ENCODE measurements at places on chromosomes 13 and 19.

GRCh38 chr13:111370570-111371535 lies 50.4 kb downstream of the TEX29 start:
- DNase-seq, result no peak

DNA sequence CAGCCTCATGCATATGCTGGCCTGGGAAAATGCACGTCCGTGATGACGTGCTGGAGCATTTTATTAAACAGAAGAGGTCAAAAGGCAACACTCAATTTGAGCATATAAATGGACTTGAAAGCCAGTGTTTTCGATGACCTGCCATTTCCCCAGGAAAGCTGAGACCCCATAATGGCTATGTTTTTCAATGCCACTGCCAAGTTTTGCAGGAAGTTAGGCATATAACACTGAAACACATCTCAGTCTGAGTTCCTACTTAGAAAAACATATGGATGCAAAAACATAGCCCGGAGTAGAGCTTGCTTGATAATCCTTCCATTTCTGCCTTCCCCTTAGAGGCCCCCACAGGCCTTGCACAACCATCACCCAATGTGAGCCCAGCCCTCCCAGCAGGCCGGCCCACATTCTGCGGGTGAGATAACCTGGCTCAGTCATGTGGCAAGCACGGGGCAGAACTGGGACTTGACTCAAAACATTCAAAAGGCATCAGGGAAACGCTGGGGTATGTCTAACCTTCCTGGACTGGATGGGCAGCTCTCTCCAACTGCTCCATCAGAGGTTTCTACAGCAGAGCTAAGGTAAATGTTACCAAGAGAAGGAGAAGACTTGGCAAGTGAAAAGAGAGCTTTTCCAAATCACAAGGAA lies 24.9 kb downstream of the EPS15L1 start:
- no peak for DNase-seq

DNA sequence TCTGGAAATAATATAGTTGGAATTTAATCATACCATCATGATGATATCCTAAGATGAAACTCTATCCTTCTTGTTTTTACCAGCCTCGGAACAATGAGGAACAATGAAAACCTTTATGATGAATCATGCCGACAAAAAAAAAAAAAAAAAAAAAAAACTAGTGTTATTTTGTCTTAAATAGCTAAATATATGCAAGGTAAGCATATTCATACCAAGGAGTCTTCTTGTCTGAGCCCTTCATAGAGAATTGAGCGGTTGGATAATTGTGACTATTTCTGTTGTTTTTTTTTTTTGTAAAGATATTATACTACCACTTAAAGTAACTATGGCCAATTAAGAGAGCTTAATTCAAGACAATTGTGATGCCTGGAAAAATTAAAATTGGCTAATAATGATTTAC lies 244.0 kb upstream of the PCDH9 start:
- DNase-seq, result no peak

DNA sequence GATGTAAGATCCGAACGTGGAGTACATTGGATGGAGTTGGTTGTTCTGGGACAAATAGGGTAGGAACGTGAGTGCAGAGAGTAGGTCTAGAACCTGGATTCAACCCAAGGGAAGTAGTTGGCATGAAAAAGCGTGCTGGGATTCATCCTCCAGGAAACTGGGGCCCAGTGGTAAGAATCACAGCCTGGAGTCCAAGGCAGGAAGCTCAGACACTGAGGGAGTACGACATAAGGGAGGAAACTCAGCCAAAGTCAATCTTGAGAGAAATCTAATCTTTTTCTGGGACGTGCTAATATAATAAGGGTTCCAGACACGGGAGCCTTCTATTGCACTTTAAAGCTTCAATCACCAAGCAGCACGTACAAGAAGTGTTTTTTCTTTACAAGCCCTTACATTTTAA lies 46.4 kb downstream of the DLEU7 start:
- no peak for DNase-seq

DNA sequence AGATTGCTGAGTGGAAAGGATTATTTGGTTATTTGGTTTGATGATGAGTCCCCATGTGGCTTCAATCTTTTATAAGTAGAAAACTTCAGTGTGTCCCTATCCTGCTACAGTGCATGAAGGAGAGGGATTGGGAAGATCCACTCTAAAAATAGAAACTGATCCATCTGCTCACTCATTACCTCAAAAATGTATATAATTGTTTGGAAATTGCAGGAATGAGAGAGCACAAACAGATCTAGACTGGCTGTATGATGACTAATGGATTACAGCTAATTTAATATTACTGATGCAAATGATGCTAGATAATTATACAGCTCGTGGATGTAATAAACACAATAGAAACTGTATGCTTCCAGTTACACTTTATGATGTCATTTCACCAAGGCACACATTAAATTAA lies 625.3 kb upstream of the PRR20A start:
- DNase-seq, result no peak

GRCh38 chr19:3343619-3344502 lies 22.5 kb upstream of the NFIC start:
- DNase-seq, result no peak

DNA sequence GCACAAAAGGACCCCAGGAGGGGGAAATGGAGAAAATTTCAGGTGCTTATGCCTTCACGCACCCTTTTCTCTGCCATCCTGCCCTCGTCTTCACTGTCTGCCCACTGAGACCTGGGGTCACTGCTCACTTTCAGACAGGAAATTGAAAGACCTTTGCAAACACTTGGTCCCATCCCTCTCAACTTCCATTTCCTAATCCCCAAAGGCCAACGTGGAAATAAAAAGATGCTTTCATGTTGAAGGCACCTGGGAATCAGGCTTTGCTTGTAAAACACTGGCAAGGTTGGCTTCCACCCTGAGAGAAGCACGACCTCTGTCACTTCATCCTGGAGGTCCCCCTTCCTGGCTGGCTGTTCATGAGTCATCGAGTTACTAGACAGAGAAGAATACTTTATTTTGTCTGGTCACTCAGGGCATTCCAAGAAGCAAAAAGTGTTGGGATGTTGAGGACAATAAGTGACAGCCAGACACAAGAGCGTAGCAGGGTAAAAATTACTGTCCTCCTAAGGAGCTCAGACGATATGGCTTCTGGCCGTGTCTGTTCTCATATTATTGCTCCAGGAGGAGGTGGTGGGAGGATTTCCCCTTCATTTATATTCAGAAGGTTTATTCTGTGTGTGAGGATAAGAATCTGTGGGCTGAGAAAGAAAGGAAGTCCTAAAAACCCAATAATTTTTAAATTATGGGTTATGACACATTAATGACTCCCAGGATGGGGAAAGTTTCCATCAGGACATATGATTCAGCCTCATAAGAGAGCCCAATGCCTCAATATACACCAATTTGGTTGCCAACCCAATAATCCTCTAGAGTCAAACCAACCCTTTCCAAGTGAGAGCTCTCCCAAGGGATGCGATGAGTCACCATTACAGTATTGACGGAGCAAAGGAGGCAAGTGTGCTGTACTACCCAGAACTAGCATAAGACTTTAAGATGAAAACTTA lies 409.0 kb downstream of the COG6 start:
- no peak for DNase-seq

DNA sequence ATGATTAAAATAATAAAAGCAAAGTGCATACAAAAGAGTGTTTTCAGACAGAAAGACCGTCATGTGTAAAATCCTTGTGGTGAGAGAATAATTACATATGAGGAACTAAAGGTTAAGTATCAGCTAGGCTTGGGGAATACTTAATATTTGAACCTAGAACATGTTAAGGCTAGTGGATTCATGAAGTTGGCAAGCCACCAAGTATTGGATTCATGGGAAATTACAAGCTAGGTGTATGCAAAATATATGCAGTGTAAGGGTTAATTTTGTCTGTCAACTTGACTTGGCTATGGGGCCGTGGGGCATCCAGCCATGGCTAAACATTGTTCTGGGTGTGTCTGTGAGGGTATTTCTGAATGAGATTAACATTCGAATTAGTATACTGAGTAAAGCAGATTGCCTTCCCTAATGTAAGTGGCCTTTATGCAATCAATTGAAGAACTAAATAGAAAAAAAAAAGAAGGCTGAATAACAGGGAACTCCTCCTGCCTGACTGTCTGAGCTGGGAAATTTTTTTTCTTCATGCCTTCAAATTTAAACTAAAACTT lies 533.5 kb upstream of the KLF12 start:
- no peak for DNase-seq

GRCh38 chr13:21683034-21683733 lies 12.3 kb downstream of the FGF9 start:
- no peak for DNase-seq

DNA sequence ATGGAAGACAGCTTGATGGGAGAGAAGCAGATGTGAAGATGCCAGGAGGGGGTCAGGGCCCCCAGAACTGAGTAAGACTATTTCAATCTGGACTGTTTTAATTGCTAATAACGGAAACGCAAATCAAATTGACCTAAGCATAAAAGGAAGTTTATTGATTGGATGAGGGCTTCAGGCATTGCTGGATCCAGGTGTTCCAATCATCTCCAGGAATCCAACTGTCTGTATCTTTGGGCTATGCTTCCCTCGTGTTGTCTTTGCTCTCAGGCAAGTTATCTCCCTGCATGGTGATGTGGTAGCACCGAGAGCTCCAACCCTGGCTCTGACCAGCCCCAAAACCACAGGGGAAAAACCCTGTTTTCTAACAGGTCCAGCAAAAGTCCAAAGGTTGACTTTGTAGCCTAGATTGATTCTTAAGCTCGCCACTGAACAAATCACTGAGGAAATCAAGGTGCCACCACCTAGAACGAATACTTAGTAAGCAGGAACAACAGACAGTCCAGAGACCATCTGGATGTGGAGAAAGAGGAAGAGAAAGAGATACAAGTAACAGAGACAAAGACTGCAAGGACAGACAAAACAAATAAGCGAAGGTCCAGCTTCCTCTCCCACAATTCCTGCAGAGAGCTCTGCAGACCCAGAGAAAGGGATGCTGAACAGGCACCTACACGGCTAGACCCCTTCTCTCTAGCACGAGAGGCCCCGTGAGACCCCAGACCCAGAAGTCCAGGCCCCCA lies 1.2 kb upstream of the C19orf81 start:
- no peak for DNase-seq

GRCh38 chr19:15109768-15110417 lies 2.7 kb downstream of the SYDE1 start:
- DNase-seq, result no peak

DNA sequence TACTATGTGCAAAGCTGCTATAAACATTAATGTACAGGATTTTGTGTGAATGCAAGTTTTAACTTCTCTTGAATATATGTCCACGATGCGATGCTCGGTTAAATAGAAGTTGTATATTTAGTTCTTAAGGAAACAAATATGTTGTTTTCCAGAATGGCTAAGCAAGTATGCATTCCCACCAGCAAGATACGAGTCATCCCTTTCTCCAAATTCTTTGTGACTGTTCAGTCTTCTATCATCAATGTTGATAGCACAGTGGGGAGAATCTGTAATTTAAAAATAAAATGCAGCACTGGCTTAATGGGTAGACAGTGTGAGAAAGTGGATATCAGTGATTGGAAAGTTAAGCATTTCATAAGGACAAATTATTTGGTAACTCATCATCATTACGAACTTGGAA lies 1340.8 kb downstream of the PCDH9 start:
- no peak for DNase-seq

DNA sequence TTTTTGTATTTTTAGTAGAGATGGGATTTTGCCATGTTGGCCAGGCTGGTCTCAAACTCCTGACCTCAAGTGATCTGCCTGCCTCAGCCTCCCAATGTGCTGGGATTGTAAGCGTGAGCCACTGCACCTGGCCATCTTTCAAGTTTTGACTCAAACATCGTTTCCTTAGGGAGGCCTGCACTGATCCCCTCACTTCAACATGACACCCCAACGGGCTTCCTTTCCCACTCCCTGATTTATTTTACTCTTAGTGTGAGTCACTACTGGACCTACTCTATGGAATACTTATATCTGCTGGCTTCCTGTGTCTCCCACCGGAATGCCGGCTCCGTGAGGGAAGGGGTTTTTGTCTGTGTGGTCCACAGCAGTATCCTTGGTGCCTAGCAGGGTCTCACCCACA lies 4.5 kb upstream of the ADAMTS10 start:
- no peak for DNase-seq

GRCh38 chr19:7214324-7215089 lies 79.7 kb downstream of the INSR start:
- DNase-seq, result no peak

DNA sequence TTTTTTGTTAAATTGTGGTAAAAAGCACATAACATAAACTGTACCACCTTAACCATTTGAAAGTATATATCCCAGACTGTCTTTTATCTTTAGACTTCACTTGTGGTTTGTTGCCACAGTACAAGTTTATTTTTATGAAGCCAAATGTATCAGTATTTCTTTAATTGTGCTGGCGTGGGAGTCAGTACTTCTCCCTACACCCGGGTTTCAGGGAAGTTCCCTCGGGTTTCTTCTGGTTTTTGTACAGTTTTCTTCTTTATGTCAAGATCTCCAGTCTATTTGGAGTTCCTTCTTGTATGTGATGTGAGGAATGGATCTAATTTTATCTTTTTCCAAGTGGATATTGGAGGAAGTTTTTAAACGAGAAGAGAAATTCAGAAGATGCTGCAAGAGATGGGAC lies 20.5 kb downstream of the CCDC8 start:
- DNase-seq, result no peak

GRCh38 chr19:16330806-16331690 lies 6.4 kb downstream of the KLF2 start:
- no peak for DNase-seq

DNA sequence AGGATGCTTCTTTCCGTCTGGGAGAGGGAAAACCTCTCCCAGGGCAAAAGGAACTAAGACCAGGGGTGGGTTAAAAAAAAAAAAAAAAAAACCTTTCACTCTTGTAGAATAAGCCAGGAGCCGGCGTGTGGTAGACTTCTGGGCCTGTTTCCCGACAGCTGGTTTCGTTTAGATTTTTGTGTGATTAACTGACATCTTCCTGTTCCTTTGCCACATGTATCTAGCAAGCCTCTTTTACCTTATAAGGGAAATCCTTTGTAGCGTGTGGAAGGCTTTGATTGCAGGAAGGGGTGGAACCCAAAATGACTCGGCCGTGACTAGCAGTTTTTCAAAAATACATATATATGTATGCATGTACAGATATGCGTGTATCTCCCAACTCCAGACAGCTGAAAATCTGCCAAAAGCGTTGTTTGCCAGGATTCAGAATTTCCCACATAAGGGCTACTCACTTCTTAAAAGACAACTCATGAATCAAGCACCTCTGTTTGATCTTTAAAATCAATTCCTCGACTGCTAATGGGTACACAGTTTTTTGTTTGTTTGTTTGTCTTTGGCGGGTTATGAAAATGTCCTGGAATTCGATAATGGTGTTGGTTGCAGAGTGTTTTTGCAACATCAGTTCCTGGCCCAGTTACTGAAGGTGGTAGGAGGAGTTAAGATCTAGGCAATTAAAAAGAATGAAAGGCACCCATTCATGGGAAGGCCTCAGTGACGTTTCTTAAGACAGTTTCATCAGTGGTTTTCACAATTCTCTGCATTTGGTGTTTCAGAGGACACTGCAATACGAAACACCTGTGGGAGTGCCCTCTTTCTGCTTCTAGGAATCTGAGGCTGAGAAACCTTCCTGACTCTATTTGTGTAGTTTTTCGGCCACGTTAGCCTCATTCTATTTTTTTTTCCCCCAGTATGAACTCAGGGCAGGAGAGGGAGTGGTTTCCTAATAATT lies 2.7 kb downstream of the TPM4 start:
- DNase-seq, result no peak

GRCh38 chr13:40115426-40115825 lies 460.0 kb downstream of the COG6 start:
- no peak for DNase-seq

GRCh38 chr19:46737298-46737654 lies 8.6 kb upstream of the FKRP start:
- no peak for DNase-seq

Measured in activated CD4-positive, alpha-beta T cell treated with anti-CD3 and anti-CD28 coated beads for 24 hours (primary cell).